ENCODE measurements at places on chromosomes 7 and 10.

DNA sequence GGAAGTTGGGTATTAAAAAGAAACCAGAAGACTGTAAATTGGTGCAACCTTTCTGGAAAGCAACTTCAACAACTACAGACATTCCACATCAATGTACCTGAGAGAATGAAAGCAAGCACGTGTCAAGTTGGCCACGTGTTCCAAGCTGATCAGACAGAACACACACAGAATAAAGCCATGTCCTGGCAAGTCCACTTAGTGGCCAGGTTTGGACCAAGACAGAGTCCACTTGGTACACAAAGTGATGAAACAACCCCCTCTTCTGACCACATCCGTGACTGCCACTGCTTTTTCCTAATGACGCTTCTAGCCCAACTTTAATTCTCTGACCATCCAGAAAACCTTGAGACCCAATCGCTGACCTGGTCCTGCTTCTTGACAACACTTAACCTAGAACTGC, 109.4 kb downstream of the ABLIM1 start:
- DNase-seq = peak; percentile 70

DNA sequence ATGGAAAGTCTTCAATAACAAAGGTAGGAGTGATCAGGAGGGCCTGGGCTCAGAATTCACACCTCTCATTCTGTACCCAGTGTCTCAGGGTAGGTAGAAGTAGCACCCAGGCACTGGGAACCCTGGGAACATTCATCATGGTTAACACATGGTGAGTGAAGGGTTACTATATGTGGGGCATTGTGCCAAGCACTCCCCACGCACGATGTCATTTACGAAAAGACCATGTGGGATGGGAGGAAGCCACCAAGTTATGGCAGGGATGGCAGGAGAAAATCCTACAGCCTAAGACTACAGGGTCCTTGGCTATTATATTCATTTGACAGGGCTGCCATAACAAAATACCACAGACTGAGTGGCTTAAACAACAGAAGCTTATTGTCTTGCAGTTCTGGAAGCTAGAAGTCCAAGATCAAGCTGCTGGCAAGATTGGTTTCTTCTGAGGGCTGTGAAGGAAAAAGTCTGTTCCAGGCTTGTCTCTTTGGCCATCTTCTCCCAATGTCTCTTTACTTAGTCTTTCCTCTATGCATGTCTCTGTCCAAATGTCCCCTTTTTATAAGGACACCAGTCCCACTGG, 27.7 kb upstream of the DDIT4 start:
- DNase-seq = peak; percentile 39

DNA sequence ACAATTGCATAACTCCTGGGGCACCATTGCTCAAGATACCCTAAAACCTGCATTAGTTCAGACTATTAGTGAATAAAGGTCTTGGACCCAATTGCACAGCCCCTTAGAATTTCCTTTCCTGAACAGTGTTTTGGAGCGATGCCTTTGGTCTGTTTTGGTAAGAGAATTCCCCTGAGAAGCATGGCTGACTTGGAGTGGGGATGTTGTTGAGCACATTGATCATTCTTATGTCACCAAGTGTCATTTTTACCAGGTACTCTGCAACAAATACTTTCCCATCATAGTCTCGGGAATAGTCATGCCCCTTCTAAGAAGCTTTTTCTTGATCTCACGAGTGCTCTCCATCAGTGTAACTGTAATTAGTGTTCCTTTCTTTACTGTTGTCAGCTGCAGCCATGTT, 229.7 kb downstream of the GFRA1 start:
- no peak for DNase-seq

- no peak for DNase-seq
Observed at GRCh38 chr7:94907811-94908322, 473 bp downstream of the PPP1R9A start.

DNA sequence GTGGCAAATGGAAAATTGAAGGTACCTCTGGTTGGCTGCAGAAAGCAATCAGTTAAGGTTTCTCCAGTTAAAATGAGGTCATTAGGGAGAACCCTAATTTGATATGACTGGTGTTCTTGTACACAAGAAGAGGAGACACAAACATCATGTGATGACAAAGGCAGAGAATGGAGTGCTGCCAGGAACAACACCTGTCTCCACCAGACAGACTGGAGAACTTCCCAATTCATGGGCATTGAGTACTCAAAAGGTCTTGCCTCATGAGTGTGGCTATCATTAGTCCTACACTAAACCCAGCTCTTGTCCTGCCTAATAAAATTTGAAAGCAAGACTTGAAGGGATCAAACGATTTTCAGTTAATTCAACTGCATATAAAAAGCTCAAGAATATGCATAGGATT, 152.6 kb downstream of the PTPN20 start:
- no peak for DNase-seq

DNA sequence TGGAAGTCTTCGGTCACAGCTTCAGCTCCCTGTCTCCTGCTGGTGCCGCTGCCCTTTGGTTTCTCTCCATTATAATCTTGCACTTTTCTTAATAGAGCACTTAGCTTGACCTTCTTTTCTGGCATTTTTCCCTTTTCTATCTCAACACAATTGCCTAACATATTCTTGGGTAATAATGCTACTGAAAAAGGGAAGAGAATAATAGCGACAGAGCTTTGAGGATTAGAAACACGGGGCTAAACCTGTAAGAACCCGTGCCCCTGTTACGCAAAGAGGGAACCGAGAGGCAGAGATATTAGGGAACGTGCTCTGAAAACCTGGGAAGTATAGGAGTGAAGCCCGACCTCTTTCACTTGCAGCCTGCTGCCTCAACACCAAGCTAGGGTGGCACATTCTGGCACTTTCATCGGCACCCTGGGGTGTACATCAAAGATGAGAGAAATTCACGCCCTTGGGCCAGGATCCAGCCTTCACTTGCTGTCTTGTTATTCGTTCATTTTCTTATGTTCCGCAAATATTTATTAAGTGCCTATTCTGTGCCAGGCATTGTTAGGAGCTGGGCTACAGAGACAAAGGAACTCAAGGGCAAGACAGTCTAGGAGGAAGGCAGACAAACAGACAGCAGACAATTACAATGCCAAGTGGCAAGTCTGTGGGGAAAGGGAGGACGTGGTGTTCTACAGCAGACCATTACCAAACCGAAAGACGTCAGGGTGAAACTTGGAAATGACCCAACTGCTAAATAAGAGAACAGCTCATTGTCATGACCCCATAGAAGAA, 33.0 kb upstream of the GALNTL5 start:
- peak; percentile 25 for DNase-seq

GRCh38 chr7:155106356-155106755, 36.2 kb downstream of the HTR5A start:
- DNase-seq = no peak

DNA sequence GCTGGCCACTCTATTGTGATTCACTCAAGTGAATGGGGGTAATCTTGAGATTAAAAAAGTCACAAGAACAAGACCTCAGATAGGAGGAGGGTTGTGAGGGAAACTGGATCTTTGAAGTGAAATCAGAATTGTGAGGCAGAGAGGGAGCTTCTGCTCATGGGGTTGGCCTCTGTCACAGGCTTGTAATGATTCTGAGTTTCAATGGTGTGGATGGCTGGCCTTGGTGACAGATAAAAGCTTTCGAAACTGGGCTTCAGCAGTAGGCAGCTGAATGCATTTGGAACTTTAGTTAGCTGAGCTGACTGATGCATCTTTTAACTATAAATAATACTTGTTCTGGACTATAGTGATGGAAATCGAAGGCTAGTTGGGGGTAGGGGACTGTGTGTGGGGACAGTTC, 12.2 kb downstream of the TAS2R60 start:
- DNase-seq = no peak

GRCh38 chr10:88178758-88179157, 315.3 kb downstream of the PTEN start:
- no peak for DNase-seq

DNA sequence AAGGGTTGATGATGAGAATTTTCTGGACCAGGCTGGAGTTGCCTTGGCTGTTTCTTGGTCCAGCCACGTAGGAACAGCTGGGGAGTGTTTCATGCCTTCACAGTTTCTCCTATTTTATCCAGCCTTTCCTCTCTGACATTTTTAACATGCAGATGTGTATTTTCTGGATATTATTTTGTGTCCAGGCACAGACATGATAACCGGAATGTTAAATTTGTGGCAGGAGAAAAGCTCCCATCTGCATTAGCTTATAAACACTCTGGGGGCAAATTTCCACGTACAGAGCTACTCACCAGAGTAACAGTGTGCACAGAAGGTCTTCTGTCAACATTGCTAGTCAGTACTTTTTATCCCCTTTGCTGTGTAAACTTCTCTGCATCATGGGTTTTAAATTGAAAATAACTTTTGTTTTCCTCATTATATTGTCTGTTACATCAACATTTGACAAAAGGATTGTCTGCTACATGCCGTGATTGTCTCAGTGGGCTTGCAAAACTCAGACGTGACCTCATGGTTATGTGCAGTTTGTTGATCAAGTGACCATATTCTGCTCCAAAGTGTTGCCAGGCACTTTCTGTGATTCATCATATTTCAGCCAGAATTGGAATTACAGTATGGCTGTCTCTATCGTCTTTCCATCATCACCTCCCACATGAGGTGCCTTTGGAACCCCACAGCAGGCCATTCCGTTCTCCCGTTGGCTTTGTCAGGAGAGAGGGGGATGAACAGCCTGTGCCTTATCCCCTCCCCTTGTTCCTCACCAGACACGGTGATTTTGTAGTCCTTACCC, 41.4 kb downstream of the INSYN2A start:
- peak; percentile 86 for DNase-seq

DNA sequence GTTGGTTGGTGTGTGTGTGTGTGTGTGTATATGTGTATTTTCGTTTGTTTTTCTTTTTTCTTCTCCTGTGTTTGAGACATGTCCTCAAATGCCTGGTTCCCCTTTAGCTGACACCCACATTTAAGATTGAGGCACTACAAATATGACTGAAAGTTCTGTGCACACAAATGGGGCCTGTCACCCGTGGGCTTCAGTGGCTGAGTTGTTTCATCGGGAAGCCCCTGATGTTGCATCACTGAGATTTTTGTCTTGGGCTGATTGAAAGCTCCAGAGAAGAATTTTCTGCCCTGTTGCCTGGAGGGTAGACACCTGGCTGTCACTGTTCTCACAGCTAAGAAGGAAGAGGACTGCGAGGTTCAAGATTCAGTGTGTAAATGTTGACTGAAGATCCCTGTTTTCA, 283.8 kb upstream of the C7orf33 start:
- DNase-seq = no peak

GRCh38 chr10:78301891-78302738, 268.5 kb downstream of the RPS24 start:
- no peak for DNase-seq

- DNase-seq = peak; percentile 90
Observed at GRCh38 chr10:123808906-123809305, 82.7 kb downstream of the CPXM2 start.

GRCh38 chr7:518630-519483, 789 bp downstream of the PDGFA start:
- DNase-seq = peak; percentile 55

DNA sequence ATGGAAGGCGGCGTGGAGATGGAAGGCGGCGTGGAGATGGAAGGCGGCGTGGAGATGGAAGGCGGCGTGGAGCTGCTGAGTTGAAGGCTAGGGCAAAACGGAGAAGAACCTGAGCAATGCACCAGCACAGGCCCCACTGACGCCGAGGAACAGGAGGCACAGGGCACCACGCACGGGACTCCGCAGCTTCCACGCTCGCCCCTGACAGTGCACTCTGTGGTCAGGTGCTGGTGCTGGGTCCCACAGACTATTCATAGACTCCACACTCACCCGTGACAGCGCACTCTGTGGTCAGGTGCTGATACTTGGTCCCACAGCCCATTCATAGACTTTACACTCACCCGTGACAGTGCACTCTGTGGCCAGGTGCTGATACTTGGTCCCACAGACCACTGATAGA, 34.0 kb downstream of the CPXM2 start:
- no peak for DNase-seq

DNA sequence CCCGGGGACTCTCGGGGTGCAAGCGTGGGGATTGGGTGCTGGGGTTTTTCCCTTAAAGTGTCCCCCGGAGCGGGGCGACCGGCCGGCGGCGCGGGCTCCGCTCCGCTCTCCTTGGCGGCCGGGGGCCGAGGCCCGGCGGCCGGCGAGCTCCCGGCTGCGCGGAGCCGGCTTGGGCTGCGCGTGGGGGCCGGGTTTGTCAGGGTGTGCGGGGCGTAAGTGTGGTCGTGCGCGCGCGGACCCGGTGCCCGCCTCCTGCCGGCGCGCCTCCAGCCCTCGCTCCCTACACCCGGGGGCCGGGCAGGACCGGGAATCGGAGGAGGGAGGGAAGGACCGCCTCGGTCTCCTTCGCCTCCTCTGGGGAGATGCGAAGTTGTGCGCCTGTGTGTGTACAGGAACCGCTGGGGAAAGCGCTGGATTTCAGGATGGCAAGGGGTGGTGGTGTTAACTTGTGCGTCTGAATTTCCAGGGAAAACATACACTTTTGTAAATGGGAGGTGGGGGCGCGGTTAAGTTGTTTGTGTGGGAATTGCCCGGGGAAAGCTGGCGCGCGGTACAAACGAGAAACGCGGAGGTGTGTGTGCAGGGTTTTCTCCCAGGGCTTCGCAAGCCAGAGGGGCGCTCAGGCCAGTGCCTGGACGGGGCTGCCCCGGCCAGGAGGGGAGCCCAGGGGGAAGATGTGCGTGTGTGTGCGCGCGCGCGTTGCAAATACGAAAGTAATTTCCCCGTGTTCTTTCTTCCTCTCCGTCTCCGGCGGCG, 737 bp downstream of the ZMIZ1 start:
- no peak for DNase-seq

- DNase-seq = no peak
Observed at GRCh38 chr7:147980826-147981813, 609.4 kb upstream of the C7orf33 start.

DNA sequence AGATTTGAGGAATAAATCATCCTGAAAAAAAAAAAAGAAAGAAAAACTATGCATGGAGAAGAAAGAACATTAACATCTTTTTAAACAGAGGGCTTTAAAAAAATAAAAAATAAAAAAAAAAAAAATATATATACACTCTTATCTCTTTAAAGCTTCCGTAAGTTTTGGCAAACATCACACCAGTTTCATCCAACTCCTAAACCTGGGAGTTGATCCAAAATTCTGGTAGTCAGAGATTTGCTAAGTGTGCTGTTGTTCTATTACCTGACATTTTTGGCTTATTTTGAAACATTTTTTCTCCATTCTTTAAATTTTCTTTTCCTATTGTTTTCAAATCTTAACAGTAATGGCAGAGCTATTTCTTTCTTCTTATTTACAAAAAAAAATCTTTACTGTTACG, 273.1 kb downstream of the AGMO start:
- peak; percentile 7 for DNase-seq

DNA sequence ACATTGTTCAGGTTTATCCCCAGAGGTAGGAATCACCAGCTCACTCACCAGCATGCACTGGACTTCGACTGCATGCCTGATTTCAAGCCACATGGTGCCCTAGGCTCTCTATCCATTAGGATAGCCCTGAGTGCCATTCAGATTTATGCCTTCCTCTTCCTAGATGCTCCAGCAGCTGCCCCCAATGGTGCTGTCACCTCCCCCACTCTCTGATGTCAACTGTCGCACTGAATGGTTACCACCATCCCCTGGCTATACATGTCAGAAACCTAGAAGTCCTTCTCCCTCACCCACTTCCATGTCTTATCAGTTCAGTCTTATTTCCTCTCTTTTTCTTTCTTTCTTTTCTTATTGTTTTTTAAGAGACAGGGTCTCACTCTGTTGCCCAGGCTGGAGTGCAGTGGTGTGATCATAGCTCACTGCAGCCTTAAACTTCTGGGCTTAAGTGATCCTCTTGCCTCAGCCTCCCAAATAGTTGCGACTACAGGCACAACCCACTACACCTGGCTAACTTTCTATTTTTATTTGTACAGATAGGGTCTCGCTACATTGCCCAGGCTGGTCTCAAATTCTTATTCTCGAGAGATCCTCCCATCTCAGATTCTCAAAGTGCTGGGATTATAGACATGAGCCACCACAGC, 2.9 kb downstream of the SFXN4 start:
- DNase-seq = no peak

- DNase-seq = no peak
Observed at GRCh38 chr7:29971566-29972314, 17.9 kb downstream of the SCRN1 start.
